ENCODE measurements at places on chromosomes 7 and 10.

- DNase-seq, result no peak
Measured at GRCh38 chr7:2735744-2736143, 47.7 kb downstream of the AMZ1 start.

DNA sequence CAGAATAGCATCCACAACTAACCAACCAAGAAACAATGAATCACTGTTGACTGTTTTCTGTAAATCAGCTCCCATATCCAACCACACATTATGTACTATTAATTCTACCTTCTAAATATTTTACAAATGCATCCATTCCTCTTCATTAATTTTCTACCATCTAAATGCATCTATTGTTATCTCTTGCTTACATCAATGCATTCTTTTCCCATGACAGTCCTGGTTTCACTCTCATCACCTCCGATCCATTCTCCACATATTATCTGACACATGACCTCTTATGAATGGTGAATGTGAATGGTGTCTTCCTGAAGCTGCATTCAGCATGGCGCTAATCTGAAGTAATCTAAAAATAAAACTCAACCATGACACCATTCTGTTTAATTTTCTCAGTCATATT, 153.8 kb upstream of the CALCR start:
- DNase-seq, result no peak

- DNase-seq, result no peak
Measured at GRCh38 chr10:16520900-16521299, 779 bp downstream of the C1QL3 start.

DNA sequence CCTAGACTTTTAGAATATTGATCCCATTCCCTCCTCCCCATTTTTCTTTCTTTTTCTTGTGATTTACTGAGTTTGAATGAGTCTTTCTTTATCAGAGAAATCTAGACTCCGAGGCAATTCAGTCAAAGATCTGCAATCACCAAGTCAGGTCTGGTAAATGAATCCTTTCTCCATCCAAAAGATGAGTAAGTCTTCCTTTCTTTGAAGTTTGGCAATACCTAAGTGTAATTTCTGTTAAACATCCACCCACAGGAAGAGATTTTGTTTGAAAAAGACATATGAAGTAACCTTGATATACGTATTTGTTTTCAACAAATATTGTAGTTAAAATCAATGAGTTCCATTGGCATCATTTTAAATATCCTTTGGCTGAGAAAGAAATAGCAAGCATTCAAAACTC, 58.3 kb downstream of the SLC39A12 start:
- DNase-seq, result no peak

- no peak for DNase-seq
Measured at GRCh38 chr7:134459981-134460380, 1.1 kb upstream of the AKR1B1 start.

DNA sequence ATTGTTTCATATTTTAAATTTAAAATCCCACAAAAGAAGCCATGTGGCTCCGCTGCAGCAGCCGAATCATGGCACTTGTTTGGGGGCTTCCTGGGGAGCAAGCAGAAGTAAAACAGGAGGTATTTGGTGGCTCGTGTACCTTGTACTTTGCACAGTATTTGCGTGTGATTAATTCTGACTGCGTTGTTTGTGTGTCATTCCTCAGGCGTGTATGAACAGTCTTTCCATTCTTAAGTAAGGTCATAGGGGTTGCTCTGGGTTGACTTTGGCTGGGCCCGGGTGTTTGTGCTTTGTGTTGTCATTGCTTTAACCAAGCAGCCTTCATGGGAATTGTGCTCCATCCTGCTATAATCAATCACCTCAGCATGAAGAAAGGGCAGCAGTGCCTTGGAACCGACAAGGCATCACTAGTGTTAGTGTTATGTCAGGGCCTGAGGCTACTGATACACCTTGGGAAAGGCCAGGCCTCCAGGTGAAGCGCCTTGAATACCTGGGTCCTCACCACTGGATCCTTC, 182.4 kb downstream of the ARHGAP21 start:
- no peak for DNase-seq

DNA sequence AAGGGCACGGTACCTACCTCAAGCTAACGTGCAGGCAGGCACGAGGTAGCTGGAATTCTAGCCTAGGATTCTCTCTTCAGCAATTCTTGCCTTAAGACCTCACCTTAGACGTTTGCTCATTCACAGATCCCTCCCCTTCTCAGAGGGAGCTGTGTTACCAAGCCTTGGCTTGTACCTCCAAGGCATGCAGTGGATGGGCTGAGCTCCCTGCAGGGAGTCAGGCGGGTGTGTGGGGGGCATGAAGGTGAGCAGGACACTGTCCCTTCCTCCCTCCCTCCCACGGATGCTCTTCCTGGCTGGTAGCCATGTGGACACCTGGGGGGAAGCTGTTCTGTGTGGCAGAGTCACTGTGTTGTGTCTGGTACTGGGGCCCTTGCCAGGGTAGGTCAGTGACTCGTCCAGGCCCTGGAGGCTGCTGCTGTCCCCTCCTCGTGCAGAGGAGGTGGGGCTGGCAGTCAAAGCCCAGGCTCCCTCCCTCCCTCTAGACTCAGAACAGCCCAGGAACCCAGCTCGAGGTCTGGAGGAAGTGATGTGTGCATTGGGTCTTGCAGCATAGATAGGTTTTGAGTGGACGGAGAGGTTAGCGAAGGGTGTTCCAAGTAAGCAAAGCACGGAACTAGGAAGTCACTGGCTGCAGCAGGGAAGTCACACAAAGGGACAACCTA, 222.2 kb upstream of the SH2B2 start:
- DNase-seq, result no peak

GRCh38 chr10:19592276-19592675, 224.0 kb upstream of the PLXDC2 start:
- DNase-seq, result no peak

- DNase-seq, result no peak
Measured at GRCh38 chr7:44408596-44408995, 81.9 kb downstream of the NUDCD3 start.

DNA sequence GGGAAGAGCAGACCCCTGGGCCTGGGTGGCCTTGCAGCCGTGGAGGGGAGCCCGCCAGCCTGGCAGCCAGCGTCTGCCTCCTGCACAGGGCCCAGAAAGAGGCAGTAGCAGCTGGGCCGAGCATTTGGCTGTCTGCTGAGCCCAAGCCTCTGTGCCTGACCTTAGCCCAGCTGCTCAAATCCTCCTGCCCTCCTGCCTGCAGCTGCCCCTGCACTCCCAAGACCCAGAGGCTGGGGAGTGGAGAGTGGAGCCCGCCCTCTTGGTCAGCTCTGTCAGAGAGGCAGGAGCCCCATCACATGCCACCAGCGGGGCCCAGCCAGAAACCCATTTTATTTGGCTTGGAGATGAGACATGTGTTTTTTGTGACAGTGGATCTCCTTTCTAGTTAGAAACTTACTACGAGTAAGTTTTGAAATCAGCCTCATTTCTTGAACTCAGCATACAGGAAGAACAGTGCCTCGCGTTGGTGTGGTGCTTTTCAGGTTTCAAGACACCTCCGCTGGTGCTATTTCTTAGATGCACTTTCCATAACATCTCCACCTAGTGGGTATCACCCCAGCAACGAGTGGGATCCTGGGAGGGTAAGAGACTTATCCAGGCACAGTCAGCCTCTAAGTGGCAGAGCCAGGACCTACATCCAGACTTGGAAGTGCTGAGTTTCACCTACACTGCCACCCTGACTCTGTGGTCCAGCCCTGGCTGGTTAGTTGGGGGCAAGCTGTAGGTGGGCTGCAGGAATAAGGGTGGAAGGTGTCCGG, 477.1 kb downstream of the RPS24 start:
- no peak for DNase-seq

DNA sequence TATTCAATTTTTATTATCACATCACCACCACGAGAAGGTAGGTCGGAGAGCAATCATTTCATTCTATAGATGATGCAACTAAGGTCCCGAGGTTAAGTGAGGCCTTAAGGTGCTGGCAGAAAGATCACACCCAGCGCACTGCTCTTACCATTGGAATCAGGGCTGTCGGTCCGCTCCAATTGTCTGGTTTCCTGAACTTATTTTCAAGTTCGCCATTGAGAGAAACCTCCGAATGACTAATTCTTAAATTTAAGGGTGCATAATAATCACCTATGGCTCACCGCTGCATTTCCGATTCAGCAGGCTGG, 625 bp upstream of the GSTO2 start:
- no peak for DNase-seq

GRCh38 chr7:103985565-103986126, 3.8 kb downstream of the RELN start:
- no peak for DNase-seq

DNA sequence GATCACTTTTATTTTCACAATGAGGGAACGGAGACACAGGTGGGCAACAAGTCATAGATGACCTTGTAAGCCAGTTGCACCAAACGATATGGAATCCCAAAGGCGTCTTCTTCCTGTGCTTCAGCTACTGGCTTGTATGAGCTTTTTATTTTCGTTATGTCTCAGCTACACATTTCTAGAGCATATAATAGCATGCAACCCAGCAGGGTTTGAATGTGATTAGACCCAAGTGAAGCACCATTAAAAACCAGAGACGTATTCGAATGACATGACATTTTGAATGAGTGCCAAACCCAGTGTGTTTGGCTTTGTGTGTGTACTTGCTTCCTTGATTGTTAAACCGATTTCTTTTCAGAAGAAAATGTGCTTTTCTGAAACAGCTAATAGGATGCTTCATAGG, 963.2 kb upstream of the CELF2 start:
- DNase-seq, result no peak

DNA sequence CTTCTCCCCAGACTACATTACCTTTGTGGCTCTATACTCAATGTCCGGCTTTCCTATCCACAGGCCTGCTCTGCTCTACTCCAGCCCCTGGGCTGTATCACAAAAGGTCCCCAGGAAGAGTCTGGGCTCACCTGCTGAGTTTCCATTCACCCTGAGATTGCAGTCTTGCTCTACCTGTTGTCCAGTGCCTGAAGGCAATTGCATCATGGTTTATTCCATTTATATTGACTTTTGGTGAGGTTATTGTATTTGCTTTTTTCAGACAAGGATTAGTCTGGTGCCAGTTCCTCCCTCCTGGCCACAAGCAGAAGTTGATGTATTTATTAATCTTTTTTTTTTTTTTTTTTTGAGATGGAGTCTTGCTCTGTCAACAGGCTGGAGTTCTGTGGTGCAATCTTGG, 273.1 kb downstream of the XPNPEP1 start:
- no peak for DNase-seq

DNA sequence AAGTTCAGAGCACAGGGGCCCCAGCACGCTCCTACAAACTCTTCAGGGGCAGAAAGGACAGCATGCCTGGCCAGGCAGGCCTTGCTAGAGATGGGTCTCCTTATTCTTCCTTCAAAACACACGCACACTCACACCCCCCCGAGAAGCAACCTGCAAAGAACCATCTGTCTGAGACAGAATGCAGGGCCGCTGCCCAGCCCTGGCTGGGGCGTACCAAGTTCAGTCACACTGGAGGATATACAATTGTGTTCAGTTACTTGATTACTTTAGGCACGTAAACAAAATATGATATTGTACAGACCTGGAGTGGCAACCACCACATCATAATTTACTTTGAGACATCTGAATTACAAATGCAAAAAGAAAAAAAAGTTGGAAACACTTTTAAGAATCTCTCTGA, 5.7 kb downstream of the FAM53B start:
- no peak for DNase-seq

DNA sequence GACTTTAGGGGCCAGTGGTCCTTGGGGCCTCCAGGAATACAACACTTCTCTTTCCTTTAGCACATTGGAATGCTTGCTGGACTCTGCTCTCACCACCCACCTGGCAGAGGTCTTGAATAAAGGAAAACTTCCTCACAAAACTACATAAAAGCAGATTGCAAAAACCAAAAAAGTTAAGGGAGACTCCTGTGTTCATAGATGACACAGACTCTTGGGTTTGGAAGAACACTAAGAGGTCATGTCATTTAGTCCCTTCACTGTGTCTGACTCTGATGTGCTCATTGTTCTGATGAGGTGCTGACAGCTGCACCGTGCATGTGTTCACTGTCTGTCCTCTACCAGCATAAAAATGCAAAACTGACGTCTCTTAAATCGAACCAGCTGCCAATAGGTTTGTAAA, 11.4 kb downstream of the BLNK start:
- no peak for DNase-seq

- no peak for DNase-seq
Measured at GRCh38 chr7:18163091-18163490, 135.4 kb upstream of the PRPS1L1 start.

- no peak for DNase-seq
Measured at GRCh38 chr10:60490013-60490412, 100.3 kb upstream of the ANK3 start.

- DNase-seq, result no peak
Measured at GRCh38 chr7:20238754-20239324, 21.7 kb upstream of the MACC1 start.

- no peak for DNase-seq
Measured at GRCh38 chr10:86315549-86315942, 51.0 kb downstream of the GRID1 start.

GRCh38 chr10:69065406-69066361, 22.2 kb upstream of the SRGN start:
- no peak for DNase-seq

GRCh38 chr7:80393786-80394185, 118.1 kb downstream of the GNAT3 start:
- DNase-seq, result no peak

- DNase-seq, result no peak
Measured at GRCh38 chr10:82969405-82969804, 1094.4 kb downstream of the NRG3 start.

DNA sequence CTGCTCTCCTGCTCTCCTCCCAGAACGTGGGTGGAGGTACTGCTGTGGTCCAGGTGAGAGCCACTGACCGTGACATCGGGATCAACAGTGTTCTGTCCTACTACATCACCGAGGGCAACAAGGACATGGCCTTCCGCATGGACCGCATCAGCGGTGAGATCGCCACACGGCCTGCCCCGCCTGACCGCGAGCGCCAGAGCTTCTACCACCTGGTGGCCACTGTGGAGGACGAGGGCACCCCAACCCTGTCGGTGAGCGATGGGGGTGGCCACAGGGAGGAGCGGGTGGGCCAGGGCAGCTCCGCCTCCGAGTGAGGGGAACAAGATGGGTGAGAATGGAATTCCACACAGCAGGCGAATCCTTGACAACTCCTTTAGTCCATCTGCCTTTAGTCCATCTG, 22.1 kb upstream of the C10orf105 start:
- DNase-seq, result no peak

GRCh38 chr10:124053971-124054370, 39.4 kb downstream of the CHST15 start:
- DNase-seq, result peak; percentile 38

DNA sequence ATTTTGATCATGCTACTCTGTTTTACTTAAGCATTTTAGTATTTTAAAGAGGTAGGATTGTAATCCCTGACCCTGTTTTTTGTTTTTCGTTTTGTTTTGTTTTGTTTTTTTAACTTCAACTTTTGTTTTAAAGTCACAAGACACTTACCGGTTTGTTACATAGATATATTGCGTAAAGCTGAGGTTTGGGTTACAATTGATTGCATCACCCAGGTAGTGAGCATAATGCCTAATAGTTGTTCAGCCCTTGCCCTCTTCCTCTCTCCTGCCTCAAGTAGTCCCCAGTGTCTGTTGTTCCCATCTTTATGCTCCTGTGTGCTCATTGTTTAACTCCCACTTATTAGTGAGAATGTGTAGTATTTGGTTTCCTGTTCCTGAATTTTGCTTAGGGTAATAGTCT, 93.1 kb upstream of the TEX47 start:
- peak; percentile 3 for DNase-seq

All from HCT116 (cell line).